Muscle of back (tissue), 13 donors: ENCODE measurements at places on chromosomes 5 and 9. TPM values are rescaled to one million over a fixed set of nuclear protein-coding genes. Genes with fewer than 3 reads are reported as not detected.

- DNase-seq, result no peak
Measured at GRCh38 chr5:132427281-132428146, 58.0 kb downstream of the SLC22A5 start.

DNA sequence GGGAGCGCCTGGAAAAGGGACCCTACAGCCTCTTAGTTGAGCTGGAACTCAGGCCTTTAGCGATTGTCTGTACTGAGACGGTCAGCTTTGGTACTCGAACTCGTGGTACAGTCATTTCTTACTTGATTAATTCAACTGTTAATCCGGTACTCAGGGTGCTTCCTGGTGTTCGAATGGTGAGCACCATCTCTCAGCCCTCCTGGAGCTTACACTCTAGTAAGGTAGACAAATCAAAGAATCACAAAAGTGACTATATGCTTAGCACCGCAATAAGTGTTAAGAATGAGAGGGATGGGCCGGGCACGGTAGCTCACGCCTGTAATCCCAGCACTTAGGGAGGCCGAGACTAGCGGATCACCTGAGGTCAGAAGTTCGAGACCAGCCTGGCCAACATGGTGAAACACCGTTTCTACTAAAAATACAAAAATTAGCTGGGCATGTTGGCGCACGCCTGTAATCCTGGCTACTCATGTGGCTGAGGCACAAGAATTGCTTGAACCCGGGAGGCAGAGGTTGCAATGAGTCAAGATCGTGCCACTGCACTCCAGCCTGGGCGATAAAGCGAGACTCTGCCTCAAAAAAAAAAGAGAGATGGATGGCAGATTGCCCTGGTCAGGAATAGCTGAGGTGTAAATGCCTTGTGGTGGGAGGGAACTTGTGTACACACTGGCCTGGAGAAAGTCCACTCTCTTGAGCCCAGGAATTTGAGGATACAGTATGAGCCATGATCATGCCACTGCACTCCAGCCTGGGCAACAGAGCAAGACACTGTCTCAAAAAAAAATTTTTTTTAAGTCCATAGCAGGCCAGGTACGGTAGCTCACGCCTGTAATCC lies 981 bp downstream of the TCOF1 start:
- DNase-seq, result no peak

DNA sequence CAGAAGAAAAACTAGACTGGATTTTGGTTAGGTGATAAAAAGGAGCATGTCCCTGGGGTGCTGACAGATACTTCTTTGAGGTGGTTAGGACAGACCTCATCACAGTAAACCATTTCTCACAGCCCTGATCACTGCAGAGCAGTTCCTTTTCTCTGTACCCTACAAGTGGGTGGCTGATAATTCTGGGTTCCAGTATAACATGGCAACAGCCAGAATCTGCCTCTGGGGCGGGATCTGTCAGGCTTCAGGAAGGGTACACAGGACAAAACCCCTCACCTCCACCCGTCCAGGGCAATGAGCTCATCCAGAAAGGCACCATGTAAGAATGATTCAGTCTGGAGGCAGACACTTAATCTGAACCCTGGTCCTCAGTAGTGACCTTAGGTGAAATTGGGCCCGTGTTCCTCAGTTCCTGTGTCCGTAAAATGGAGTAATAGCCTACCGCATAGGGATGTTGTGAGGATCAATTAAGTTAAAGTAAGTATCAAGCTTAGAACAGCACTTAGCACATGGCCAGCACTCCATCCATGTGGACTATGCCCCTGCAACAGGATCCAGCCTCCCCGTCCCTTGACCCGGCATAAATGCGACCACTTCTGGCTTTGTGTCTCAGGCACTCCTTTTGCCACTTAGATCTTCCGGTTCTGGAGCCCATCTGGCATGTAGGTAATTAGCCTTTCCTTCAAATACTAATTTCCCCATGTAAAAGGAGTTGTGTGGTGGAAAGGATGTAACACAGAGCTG lies 129.2 kb downstream of the LHFPL2 start:
- no peak for DNase-seq

- DNase-seq, result no peak
Measured at GRCh38 chr5:98705841-98706240, 67.6 kb upstream of the RGMB start.

DNA sequence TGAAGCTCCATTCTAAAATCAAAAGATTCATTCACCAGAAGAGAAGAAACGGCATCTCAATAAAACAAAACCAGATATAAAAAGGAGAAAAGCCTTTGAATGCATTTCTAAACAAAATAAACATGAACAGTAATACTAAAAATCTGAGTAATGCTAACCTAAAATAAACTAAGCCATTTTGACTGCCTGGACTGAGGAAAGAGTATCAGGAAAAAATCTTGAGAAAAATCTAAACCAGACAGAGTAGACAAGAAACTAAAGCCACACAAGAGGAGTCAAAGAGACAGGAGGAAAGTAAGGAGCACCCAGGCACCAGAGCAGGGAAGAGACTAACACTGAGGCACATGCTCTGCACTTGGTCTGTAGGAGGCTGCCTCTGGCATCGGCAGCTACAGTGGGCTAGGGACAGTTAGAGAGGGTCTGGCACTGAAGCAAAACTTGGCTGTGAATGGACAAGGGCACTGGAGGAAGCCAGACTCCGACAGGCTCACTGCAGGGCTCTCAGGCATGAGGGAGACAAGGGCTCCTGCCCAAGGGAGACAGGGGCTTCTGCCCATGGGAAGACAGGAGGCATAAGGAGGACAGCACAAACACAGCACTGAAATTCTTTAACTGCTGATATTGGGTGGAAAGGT lies 50.2 kb downstream of the DROSHA start:
- DNase-seq, result no peak

- no peak for DNase-seq
Measured at GRCh38 chr5:82018462-82018861, 46.6 kb downstream of the ATG10 start.

DNA sequence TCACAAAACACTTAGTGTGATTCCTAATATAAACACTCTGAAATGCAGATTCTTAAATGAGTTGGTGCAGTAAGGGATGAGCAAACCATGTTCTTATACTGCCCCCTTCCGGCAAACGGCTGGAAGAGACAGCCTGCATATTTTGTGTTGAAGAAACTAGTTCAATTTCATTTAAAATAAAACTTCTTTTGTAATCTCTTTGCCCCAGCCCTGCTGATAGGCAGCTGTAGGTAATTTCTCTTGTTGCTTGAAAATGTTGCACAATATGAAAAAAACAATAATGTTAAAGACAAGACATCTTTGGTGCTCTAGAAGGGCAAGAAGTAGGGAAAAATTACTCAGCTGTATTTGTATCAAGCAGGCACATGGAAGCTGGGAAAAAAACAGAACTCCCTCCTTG lies 89.7 kb upstream of the CCNG1 start:
- DNase-seq, result peak; percentile 72

DNA sequence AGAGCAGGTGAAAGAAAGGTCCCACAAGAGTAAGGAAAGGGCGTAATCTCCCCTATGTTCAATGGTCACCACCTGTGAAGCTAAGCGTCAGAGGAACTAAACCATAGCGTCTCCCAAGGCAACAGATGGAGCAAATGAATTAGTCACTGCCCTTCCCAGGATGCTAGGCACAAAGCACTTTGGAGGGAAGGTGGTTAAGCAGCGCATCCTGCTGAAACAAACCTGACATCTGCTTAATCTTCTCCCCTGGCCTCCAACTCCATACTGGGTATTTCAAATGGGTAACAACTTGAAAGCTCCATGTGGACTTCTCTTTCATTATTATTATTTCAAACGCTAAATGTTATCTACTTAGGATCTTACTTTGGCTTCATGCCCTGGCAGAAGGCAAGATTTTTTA lies 227.3 kb downstream of the MLLT3 start:
- DNase-seq, result no peak

DNA sequence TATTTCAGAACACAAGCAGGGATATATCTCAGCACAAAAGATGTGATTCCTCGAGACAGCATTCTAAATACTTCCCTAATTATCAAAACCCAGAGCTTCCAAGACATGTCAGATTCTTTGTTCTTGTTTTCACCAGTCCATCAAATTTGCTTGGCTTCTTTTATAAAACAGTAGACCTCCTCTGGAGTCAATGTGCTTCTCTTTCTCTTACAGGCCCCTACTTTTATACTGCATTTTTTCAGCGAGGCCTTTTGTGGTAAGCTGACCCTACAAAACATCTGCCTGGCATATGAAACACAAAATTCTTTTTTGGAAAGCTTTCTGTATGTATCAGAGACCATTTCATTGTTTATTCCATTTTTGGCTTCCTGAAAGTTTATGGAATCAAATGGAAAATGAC lies 81.8 kb downstream of the ARSB start:
- no peak for DNase-seq

DNA sequence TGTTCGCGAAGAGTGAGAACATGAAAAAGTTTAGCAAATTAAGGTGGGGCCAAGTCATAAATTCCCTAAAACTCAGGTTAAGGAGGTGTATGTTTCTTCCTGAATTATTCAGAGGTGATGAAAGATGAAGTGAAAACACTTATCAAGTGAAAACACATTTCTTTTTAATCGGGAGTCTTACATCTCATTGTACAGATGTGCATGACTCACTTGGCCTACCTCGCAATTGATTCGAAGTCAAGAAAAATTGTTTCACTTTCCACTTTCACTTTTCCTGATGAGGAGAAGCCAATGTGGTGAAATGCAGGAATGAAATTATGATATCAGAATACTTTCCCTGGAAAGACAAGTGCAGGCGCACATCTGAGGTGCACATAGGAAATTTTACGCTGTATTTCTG lies 78.7 kb downstream of the SLC25A46 start:
- DNase-seq, result peak; percentile 40

DNA sequence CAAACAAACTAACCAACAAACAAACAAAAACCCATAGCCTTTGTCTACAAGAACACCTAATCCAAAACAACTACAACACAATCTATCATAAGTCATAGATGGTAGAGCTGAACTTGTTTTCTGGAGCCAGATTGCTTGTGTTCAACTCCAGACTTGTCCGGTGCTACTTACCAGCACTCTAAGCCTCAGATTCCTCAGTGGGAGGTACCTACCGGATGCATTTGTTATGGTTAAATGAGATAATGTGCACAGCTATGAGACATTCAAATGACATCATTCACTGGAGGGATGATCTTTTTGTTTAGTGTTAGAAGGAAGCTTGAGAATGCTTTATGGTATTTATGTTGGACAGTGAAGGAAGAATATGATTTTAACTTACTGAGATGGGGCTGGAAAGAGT lies 592.9 kb upstream of the C9orf72 start:
- DNase-seq, result no peak

DNA sequence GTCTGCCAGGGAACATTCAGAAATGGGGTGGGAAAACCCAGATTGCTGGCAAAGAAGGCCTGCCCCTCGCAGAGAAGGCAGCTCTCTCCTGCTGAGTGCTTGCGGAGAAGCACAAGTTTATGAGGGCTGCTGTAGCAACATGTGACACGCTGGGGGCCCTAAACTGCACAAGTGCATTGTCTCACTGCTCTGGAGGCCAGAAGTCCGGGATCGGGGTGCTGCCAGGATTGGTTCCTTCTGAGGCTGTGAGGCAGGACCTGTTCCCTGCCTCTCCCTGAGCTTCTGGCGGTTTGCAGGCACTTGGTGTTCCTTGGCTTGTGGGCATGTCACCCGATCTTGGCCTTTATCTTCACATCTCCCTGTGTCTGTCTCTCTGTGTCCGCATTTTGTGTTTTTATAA lies 75.6 kb upstream of the NEURL1B start:
- DNase-seq, result no peak

DNA sequence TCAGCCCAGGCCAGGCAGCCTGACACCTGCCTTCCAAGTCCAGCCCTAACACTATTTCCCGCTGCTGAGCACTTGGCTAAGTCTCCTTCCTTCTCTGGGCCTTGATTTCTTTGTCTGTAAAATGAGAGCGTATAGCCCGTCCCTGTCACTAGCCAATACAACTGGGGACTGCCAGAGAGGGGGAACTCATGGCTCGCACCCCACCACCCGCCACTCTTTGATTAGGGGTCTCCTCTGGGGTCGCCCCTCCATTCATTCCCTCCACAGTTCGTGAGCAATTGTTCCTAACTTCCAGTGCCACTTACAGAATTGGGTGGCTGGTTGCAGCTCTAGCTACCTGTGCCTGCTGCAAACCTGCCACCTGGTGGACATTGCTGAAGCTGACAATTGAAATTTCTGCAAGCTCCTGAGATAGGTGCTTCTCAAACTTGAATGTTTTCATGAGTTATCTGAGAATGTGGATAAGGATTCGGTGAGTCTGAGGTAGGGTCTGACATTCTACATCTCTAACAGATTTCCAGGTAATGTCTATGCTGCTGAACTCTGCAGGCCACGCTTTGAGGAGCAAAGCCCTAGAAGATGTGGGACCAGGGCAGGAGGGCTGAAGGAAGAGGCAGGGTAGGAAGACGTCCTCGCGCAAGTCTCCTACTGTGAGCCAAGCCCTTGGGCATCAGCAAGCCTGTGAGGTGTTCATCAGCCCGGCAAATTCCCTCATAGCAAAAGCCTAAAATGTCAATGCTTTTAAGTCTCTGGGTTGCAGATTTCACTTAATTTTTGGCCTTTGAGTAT lies 13.3 kb upstream of the RECK start:
- DNase-seq, result peak; percentile 80

PRRX2 gene
- 5.6 TPM for polyA plus RNA-seq

ARHGAP26 gene
- 14.8 TPM for polyA plus RNA-seq

SPATA31E1 gene
- polyA plus RNA-seq, result 0.05 TPM

NSUN2 gene
- polyA plus RNA-seq, result 39.0 TPM
